ENCODE measurements at places on chromosomes 2 and 18. TPM values are rescaled to one million over a fixed set of nuclear protein-coding genes. Genes with fewer than 3 reads are reported as not detected.
A peak's percentile ranks its signal among the peaks of the same experiment; 100 is the strongest.

DNA sequence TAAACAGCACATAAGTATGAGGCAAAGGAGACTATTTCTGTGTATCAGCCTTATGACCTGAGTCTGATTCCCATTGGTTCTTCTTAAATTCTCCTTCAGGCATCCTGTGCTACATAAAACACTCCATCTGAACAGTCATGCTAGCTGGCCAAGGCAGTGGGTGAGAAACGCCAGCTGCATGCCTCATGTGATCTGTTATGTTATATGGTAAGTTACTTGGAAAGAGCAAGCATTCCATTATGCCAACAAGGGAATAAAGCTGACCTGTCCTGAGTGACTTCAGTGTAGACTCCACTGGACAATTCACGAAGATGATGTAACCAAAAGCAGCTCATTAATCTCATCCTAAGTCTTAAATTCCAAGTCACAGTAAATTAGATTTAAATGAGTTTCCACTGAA is 216.5 kb upstream of the FN1 start:
- no peak for DNase-seq

DNA sequence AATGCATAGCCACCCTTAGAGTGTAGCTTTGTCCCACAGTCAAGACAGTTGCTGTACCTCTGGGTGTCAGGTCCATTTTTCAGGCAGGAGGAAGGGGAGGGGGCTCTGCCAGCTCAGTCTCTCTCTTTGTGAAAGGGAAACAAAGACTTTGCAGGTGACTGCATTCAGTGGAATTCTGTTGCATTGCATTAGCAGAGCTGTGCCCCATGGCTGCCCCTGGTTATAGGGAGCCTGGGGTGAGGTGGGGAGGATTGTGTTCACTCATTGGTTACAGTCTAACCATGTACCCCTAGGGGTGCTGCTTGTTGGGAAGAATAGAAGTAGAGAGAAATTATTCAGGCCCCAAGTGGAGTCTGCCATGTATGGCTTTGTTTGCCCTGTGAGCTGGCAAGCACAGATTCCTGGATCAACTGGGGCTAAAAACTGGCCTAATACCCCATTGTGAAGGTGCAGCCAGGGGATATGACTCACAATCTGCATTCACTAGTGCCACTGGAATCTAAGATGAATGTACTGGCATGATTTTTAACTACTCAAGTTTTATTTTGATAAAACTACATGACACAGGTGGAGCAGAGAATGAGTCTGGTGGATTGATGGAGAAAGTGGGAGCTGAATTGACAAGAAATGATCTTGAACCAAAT is 118.4 kb downstream of the SH3BP4 start:
- DNase-seq, result no peak

DNA sequence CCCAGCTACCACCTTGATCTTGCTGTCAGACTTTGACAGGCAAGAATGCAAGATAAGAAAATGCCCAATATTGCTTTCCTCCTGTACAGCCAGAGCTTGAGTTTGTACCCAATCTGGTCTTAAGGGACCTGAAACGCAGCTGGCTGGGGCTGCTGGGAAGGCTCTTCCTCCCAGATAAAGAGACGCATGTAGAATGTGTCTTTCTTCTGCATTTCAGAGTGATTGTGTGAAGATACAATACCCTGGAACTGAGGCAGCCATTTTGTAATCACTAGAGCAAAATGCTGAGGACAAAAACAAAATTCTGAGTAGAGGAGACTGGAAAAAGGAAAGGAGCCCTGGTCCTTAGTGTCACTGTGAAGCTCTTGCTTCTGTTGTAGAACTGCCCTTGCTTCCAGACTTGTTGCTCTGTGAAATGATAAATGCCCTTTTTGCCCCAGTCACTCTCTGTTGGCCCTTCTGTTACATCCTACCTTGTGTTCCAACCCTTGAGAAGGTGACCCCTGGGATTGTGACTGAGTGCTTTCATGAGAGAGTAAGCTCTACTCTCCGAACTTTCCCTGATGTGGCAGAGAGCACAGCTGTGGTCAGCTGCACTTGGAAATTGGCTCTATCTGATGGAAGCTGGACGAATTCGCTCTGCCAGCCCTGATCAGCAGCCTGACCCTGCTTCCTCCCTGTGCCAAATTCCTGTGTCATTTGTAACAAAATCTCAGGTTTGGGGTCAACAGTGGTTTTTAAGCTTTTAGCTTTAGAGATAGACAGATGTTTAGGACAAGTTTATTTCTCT is 137.4 kb upstream of the RBMS1 start:
- no peak for DNase-seq

DNA sequence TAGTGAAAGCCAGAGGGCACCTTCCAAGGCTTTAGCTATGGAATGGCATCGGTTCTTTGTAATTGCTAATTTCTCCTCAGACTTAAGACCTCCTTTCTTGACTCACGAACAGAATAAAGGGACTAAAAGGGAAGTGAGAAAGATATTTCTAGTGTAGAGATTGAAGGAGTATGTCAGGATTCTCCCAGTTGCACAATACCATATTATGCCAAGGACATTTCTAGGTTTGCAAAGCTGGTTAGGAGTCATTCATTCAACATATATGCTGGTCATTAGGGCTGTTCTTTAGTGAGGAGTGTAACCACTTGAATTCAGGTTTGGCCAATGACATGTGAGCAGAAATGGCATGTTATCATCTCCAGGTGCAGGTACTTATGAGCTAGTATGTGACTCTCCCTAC is 7.4 kb downstream of the REEP1 start:
- DNase-seq, result no peak

PSD4 gene
- total RNA-seq, result 0.25 TPM

GRCh38 chr2:3292416-3292815 is 85.2 kb downstream of the EIPR1 start:
- DNase-seq, result no peak

- DNase-seq, result no peak
These were observed 13.1 kb upstream of the CD28 start for GRCh38 chr2:203693242-203693879.

LONRF2 gene
- not detected for total RNA-seq

GRCh38 chr2:172792711-172793110 is 57.1 kb downstream of the RAPGEF4 start:
- DNase-seq, result no peak

GRCh38 chr2:197704434-197705120 is 592 bp upstream of the MARS2 start:
- DNase-seq, result no peak

GRCh38 chr18:44594799-44595467 is 85.8 kb upstream of the SETBP1 start:
- DNase-seq, result no peak

- peak; percentile 34 for DNase-seq
These were observed 181.7 kb downstream of the ANAPC1 start for GRCh38 chr2:111702119-111702803.

GRCh38 chr2:240112914-240113690 is 23.0 kb downstream of the COPS9 start:
- no peak for DNase-seq

REG3A gene
- total RNA-seq, result not detected

DNA sequence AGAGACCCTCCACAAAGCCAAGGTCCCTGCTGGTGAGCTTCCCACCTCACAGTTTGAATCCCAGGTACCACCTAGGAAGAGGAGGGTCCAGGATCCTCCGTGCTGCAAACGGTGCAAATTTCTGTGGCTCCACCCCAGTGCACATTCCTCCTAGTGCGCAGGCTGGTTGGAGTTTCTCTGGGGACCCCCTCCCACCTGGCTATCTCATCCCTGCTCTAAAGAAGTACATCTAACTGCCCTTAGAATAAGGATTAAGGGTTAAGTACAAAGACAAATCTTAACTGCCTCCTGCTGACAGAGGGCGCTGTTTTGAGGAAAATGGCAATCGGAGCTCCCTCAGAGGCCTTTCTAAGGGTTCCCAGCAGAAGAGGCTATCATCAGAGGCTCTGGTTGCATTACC is 109.6 kb upstream of the FSIP2 start:
- no peak for DNase-seq
